ENCODE measurements at places on chromosomes 7 and 10. TPM values are rescaled to one million over a fixed set of nuclear protein-coding genes. Genes with fewer than 3 reads are reported as not detected.

The OR6B1 gene
- not detected for total RNA-seq

The C7orf33 gene
- not detected for total RNA-seq

The ANKRD30A gene
- total RNA-seq, result not detected

The ZNF365 gene
- 0.05 TPM for total RNA-seq

The CYP3A7 gene
- total RNA-seq, result not detected

The GPR15LG gene
- total RNA-seq, result not detected

The SEMA3A gene
- total RNA-seq, result 0.34 TPM

The MAGI2 gene
- 2.3 TPM for total RNA-seq

The ANKRD22 gene
- 0.44 TPM for total RNA-seq

The STK17A gene
- total RNA-seq, result 14.2 TPM

The IRF5 gene
- total RNA-seq, result not detected

The ZPBP gene
- not detected for total RNA-seq

The KRIT1 gene
- 41.2 TPM for total RNA-seq

The SEMA4G gene
- total RNA-seq, result 0.94 TPM

The FAM180A gene
- 1.3 TPM for total RNA-seq

The FFAR4 gene
- not detected for total RNA-seq

The UCMA gene
- not detected for total RNA-seq

The XRCC2 gene
- total RNA-seq, result 0.20 TPM

The GRM3 gene
- total RNA-seq, result not detected

The BHLHA15 gene
- not detected for total RNA-seq

The UBE2D4 gene
- total RNA-seq, result 10.6 TPM

The MRLN gene
- not detected for total RNA-seq

The GHRHR gene
- total RNA-seq, result not detected

The CALCR gene
- total RNA-seq, result not detected

The CDC14C gene
- not detected for total RNA-seq

The LIPM gene
- not detected for total RNA-seq

The STEAP1B gene
- 1.1 TPM for total RNA-seq

The IL2RA gene
- not detected for total RNA-seq

The DNAH11 gene
- not detected for total RNA-seq

The CUZD1 gene
- total RNA-seq, result 0.56 TPM

The HECW1 gene
- not detected for total RNA-seq

The SDK1 gene
- total RNA-seq, result 0.44 TPM
